Neural crest cell (in vitro differentiated cells): ENCODE measurements at places on chromosomes 3 and 15. TPM values are rescaled to one million over a fixed set of nuclear protein-coding genes. Genes with fewer than 3 reads are reported as not detected.

- no peak overlapping the region for H3K4me3 ChIP-seq
- DNase-seq, result no peak
- no peaks in the 10 kb centered on the region for H3K36me3 ChIP-seq
- peaks cover 5% of the 10 kb centered on the region for H3K4me1 ChIP-seq
- H3K27me3 ChIP-seq, result no peaks in the 10 kb centered on the region
These were observed 90.5 kb downstream of the CHRNA7 start for GRCh38 chr15:32120577-32121383.

C3orf22 gene
- not detected in 2 replicates for total RNA-seq

GRCh38 chr3:127654374-127654773 lies 18.4 kb upstream of the ABTB1 start:
- H3K4me3 ChIP-seq, result no peak overlapping the region
- H3K4me1 ChIP-seq, result peaks cover 5% of the 10 kb centered on the region
- H3K27ac ChIP-seq, result no peak overlapping the region
- no peaks in the 10 kb centered on the region for H3K36me3 ChIP-seq

- H3K36me3 ChIP-seq, result peaks cover 3% of the 10 kb centered on the region
- H3K27me3 ChIP-seq, result no peaks in the 10 kb centered on the region
- no peak overlapping the region for H3K27ac ChIP-seq
- H3K4me3 ChIP-seq, result no peak overlapping the region
These were observed 32.6 kb upstream of the NANOGP8 start for GRCh38 chr15:35117543-35118265.
